T-cell (primary cell): ENCODE measurements at places on chromosomes 3 and 15.

DNA sequence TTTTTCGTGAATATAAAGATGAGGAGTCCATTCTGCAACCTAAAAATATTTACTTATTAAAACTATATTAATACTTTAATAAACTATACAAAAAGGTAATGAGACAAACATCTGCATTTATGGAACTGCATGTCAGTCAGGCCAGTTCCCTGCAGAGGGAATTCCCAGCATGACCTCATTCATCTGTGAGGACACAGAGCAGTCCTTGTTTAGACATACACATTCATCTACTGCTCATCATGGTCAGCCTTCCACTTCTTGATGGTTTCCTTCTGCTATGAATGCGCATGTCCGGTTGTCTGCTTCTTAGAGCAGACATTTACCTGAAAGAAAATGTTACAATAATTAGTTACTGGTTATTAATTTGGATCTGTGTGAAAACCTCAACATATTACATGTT, 3.3 kb upstream of the ACTR8 start:
- no peak for DNase-seq

DNA sequence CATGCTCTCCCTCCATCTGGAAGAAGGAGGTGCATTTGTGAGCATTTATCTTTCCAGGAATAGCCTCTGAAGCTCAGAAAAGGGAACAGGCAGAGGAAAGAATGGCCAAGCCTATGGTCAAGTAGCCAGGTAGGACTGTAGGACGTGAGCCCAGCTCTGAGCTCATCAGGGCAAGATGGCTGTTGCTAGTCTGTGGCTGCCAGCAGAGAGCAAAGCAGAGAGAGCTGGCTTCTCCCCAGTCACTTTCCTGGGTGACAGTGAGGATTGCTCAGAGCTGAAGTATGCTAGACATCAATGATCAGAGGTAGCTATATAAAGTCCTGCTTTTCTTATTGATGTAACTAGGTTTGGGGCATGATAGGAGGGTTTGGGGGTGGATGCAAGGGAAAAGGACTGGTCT, 146.1 kb upstream of the SLC24A5 start:
- DNase-seq, result no peak

GRCh38 chr3:37492468-37492867, 318.1 kb upstream of the LRRFIP2 start:
- DNase-seq, result no peak

- no peak for DNase-seq
These were observed 58.5 kb downstream of the CPA3 start for GRCh38 chr3:148923592-148923991.

GRCh38 chr15:56933410-56933809, 15.0 kb downstream of the TCF12 start:
- DNase-seq, result no peak

DNA sequence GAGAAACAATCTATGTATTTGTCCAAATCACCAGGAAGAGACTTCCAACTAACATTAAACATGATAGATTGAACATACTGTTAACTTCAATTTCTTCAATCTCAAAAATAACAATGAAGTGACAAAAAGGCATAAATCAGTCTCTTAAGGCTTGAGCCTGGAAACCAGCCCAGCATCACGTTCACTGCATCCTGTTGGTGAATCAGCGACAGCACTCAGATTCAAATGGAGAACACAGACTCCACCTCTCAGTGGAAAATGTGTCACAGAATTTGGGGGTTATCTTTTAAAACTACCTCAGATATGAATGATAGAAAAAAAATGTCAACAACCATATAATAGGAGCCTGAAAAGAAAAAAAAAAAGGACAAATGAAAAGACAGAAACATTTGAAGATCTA, 212.0 kb downstream of the MINAR1 start:
- DNase-seq, result no peak

- DNase-seq, result no peak
These were observed 153.9 kb upstream of the ARHGEF26 start for GRCh38 chr3:153967260-153967659.

- DNase-seq, result no peak
These were observed 958.8 kb upstream of the NR2F2 start for GRCh38 chr15:95371664-95372063.

DNA sequence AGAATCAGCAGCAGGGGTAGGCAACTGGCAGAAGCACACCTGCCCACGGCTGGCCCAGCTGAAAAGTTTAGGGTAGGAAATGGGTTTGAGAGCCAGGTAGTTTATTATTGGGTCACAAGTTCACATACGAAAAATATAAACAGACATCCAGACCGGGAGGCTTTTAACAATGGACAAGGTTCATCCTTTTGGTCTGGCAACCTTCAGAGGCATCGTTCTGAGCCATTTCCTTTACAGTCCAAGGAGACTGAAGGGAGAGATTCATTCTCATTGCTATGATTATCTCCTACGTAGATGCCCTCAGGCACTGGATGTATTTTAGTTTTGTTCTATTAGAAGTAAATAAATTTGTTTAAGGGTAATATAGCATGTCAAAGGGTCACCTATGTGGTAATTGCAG, 248.0 kb upstream of the THBS1 start:
- DNase-seq, result no peak

DNA sequence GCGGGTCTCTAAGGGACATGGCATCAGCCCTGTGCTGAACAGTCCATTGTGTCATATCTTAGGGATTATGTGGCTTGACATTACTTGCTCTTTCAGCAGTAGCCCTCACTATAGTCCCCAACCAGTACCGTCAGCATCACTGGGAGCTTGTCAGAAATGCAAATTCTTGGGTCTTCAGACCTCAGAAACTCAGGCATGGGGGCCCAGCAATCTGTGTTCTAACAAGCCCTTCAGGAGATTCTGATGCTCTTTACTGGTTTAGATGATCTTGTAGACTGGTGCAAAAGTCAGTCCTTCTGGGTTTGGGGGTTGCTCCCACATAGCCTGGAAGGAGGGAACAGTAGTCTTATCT, 39.0 kb upstream of the TRAK1 start:
- no peak for DNase-seq

GRCh38 chr3:186185194-186185787, 76.4 kb upstream of the ETV5 start:
- DNase-seq, result peak; percentile 41

DNA sequence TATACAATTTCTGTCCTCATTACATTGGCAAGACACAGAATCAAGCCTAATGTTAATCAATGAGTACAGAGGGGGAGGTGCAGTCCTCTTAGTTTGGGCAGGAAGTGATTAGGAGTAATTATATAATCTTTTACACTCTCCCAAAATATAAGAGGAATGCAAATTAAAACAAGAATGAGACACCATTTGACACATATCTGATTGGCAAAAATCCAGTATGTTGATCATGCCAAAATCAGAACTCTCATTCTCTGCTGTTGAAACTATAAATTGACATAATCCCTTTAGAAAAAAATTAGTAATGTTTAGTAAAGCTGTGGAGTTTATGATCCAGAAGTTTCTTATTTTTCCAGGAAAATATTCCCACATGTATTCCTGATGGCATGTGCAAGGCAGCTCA, 373.4 kb downstream of the EPHA6 start:
- no peak for DNase-seq

GRCh38 chr3:51715231-51715976, 8.5 kb downstream of the GRM2 start:
- DNase-seq, result no peak

GRCh38 chr15:67715170-67715569, 110.1 kb upstream of the SKOR1 start:
- DNase-seq, result no peak

DNA sequence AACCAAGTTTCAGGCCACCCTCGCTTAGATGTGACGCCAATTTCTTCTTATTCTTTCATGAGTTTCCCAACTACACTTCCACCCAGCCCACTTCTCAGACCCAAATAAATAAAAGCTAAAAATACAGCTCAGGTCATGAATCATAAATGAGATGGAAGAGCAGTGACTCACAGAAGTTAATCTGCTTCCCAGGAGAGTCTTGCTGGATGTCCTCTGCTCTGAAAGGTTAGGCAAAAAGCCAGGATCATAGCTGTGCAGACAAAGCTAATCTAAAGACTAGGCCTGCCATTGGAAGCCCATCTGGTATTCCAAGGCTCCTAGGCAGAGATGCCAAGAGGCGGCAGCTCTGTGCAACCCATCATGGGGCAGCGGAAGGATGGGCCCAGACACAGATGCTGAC, 24.1 kb downstream of the SHC4 start:
- no peak for DNase-seq

DNA sequence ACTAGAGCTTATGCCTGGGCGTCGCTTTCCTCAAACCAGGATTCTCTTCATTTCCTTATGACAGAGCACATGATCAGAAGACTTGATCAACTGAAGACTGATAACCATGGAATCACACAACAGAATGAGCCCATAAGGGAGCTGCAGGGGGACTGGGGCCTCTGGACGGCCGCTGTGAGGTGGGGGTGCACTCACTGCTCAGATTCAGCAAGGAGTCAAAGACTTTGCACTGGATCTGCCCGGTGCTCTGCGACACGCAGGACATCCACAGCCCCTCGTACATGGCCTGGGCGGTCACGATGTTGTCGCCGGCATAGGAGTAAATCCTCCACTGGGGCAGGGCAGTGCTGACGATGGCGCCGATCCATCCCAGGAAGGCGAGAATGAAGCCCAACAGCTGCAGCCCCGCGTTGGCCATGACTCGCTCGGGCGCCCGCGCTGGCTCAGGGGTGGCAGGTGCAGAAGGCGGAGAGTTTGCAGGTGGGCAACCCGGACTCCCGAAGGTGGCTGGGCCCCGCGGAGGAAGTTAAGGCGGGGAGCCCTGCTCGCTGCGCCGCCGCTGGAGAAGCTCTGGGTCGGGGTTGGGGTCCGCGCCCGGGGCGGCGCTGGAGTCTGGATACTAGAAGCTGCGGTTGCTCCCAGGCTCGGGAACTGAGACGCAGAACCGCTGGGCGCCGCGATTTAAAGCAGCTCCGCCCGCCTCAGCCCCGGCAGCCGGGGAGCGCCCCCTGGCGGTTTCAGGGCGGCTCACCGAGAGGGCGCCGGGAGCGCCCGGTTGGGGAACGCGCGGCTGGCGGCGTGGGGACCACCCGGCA, at the start of gene CLDN1:
TSS of gene CLDN1 (minus strand) at position 658 of the 815 bp plus-strand sequence. CDS start at position 418, 240 bp downstream.
- peak; percentile 54 for DNase-seq

DNA sequence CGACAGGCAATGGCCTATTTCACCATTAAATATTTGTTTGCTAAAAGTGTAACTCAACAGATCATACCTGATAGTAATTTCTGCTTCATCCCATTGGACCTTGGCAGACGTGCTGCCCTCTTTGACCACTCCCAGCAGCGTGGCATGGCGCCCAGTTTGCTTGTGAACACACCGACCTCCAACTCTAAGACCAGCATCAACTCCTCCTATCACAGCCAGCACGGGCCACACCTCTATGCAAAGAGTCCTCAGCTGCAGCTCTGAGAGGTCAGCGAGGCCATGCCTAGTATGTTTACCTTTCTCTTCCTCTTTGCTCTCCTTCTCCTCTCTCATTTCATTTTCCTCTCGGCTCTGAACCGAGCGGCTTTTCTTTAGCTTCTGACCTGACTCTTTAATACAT, 80.6 kb downstream of the FBXL22 start:
- no peak for DNase-seq

DNA sequence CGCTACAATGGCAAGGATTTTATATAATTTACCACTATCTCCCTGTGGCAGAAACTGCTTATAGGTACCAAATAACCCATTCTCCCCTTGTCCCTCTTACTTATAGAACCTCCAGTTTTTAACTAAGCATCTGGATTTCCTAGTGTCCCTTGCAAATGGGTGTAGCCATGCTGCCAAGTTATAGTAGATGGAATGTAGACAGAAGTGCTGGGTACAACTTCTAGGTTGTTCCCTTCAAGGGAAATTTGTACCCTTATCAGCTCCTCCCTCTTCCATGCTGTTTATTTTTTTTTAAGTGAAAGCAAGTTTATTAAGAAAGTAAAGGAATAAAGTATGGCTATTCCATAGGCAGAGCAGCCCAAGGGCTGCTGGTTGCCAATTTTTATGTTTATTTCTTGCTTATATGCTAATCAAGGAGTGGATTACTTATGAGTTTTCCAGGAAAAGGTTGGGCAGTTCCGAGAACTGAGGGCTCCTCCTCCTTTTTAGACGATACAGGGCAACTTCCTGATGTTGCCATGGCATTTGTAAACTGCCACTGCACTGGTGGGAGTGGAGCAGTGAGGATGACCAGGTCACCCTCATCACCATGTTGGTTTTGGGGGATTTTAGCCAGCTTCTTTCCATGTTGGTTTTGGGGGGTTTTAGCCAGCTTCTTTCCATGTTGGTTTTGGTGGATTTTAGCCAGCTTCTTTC, 40.1 kb upstream of the TM4SF19 start:
- no peak for DNase-seq

- no peak for DNase-seq
These were observed 31.6 kb upstream of the PDZRN3 start for GRCh38 chr3:73656241-73656890.

GRCh38 chr3:131899021-131899420, 135.8 kb downstream of the CPNE4 start:
- DNase-seq, result no peak

GRCh38 chr15:63593705-63594671, 3.2 kb upstream of the FBXL22 start:
- DNase-seq, result no peak

- DNase-seq, result no peak
These were observed 165.0 kb downstream of the MEX3B start for GRCh38 chr15:81880833-81881232.

DNA sequence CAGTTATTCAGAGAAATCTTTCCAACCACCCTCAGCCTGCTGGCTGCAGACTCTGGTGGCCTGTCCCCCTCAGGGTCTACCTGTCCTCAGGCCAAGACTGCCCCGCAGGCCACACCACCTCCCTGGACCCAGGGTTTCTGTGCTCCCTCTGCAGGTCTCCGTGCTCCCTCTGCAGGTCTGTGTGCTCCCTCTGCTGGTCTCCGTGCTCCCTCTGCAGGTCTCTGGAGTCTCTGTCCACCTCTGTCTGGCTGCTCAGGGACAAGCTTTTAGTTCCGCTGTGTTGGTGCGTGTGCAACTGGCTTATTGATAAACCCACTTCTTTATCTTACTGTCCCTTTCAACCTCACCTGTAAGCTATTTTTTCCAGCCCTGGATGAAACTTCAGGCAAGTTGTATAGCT, 30.1 kb downstream of the BDH1 start:
- DNase-seq, result no peak

- no peak for DNase-seq
These were observed 51.3 kb downstream of the MBNL1 start for GRCh38 chr3:152319831-152320617.

- DNase-seq, result no peak
These were observed 7.5 kb upstream of the CADPS start for GRCh38 chr3:62882676-62883200.

- DNase-seq, result no peak
These were observed 8.1 kb upstream of the SEMA3F start for GRCh38 chr3:50147016-50147415.

DNA sequence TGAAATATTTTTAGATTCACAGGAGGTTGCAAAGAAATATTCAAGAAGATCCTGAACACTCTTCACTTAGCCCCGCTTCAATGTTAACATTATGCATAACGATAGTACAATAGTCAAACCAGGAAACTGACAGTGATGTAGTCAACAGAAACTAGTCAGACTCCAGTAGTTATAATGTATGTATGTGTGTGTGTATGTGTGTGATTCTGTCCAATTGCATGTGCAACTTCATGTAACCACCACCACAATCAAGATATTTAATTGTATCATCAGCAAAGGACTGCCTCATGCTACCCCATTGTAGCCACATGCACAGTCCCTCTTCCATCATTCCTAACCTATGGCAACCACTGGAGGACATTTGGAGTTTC, 77.9 kb downstream of the APBA2 start:
- no peak for DNase-seq
